ENCODE measurements at places on chromosomes 5 and 9.

- no peak for DNase-seq
These were observed 68.7 kb upstream of the UNC5A start for GRCh38 chr5:176741561-176742211.

- no peak for DNase-seq
These were observed 127.4 kb downstream of the AOPEP start for GRCh38 chr9:94853887-94854286.

GRCh38 chr9:87140142-87140541 lies 192.8 kb upstream of the GAS1 start:
- DNase-seq = no peak

GRCh38 chr5:67381236-67381880 lies 184.8 kb upstream of the CD180 start:
- no peak for DNase-seq

- DNase-seq = no peak
These were observed 6.4 kb upstream of the GLIS3 start for GRCh38 chr9:4306066-4306776.

DNA sequence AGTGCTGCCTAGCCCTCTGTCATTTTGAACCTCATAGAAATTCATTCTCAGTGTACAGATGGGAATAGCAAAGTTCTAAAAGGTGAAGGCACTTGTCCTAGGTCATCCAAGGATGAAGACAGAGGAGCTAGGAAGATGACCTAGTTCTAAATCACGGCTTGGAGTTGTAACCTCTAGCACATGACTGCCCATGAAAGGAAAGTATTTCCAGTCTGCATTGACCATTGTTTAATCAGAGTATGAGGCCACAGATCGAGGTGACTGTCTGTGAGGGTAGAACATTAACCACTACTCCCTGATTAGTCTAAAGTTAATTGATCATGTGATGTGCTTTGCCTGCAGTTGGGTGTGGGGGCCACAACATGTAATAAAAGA lies 674 bp upstream of the TNFSF15 start:
- DNase-seq = no peak

GRCh38 chr9:35748242-35748857 lies 678 bp downstream of the GBA2 start:
- no peak for DNase-seq

- DNase-seq = no peak
These were observed 1172.5 kb downstream of the CDH12 start for GRCh38 chr5:21680641-21681040.

GRCh38 chr5:52864884-52865283 lies 77.2 kb downstream of the ITGA1 start:
- DNase-seq = no peak

- DNase-seq = no peak
These were observed 114.3 kb downstream of the STARD4 start for GRCh38 chr5:111398013-111398412.

DNA sequence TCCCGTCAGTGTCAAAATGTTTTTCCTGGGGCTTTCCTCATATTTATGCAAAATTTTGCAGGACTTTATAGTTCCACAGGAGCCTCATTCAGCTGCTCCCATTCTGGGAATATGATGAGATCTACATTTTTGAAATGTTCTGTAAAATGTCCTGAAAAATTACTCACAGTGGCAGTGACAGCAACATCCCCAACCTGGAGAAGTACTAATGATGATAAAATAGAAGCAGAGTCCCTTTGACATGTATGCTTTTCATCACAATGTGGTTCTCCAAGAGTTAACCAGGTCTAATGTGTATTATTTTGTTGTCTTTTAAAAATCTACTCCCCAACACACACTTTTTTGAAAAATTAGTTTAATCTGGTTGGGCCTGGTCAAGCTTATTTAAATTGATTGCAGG lies 36.1 kb downstream of the RORB start:
- no peak for DNase-seq

Measured in renal cortex interstitium (tissue), 15 donors.